ENCODE measurements at places on chromosomes 4 and X.

DNA sequence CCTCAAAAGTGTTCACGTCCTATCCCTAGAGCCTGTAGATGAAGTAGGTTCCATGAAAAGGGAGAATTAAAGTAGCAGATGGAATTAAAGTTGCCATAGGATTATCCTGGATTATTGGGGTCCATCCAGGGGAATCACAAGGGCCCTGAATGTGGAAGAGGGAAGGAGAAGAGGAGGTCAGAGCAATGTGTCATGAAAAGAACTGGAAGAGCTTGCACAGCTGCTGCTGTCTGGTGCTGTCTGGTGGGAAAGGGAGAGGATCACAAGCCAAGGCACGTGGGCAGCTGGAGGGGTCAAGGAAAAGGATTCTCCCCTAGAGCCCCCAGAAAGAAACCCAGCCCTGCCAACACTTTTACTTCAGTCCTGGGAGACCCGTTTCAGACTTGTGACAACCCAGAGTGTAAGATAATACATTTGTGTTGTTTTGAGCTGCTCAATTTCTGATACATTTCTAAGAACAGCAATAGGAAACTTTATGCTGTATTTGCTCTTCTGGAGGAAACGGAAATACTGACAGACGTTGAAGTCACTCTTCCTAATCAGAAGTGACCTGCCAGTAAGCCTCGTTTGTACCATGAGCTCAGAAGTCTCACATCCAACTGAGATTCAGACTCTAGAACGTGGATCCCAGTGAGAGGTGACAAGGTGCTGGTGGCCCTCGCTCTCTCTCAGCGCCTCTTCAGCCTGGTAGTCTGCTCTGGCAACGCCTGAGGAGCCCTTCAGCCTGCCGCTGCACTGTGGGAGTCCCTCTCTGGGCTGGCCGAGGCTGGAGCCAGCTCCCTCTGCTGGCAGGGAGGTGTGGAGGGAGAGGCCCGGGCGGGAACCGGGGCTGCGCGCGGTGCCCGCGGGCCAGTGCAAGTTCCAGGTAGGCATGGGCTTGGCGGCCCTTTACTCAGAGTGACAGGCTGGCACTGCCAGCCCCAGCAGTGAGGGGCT lies 34.7 kb upstream of the ENPP6 start:
- DNase-seq, result no peak

DNA sequence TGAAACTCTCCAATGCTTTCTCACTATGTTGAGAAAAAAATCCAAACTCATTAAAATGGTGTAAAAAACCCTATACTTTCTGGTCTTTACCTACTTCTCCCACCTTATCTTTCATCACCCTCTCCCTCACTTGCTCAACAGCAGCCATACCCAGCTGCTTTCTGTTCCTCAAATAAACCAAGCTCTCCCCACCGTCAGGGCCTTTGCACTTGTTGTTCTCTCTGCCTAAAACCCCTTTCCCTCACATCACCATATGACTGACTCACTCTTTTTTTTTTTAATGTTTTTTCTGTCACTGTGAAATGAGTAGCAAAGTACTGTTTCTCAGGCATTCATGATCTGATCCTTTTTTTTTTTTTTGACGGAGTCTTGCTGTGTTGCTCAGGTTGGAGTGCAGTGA lies 122.3 kb upstream of the TMEM164 start:
- no peak for DNase-seq

GRCh38 chr4:17587094-17587822 lies 10.3 kb downstream of the LAP3 start:
- no peak for DNase-seq

GRCh38 chr4:41572516-41572915 lies 34.6 kb downstream of the LIMCH1 start:
- no peak for DNase-seq

DNA sequence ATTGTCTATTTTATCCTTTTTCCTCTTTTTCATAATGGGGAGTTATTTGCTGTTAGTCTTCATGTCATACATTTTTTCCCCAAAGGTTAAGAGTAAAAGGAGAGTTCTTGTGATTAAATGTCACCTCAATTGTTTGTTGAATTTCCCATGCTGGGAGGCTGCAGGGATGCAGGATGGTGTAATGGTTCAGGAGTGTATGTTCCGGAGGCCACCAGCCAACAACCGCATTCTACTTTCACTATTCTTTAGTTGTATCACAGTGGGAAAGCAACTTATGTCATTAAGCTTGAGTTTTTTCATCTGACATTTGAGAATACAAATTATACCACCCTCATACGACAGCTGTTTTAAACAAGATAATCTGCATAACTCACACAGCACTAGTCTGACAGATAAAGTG lies 15.4 kb downstream of the AFP start:
- no peak for DNase-seq

DNA sequence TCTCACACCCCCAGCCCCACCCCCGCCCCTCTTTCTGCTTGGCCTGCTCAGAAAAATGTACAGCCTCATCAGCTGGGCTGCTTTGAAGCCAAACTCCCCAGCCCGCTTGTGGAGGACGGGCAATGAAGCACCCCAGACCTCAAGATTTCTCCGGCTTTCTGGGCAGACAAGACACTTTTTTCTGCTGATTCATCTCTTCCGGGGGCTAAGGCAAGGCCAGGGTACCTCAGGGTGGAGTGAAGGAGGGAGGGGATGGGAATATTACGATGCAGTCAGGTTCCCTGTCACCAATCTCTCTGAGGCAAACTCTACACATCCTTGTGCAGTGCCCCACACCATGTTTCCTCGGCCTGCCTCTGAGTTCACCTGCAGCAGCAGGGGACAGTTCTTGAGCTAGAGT lies 66.9 kb upstream of the ATP6AP2 start:
- DNase-seq, result no peak

DNA sequence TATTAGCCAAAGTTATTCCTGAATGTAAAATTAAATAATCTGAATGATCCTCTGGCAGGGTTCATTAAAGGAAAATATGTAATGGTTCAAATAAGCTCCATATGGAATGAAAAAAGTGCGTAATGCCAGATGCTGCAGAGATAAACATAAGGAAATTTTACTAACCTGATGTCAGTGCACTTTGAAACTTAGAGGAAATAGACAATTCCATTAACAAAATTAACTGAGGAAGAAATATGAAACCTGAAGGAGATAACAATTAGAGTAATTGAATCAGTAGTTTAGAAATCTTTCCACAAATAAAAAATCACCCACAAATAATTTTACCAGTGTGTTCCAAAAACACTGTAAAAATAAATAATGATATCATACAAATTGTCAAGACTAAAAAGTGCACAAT lies 387.5 kb downstream of the GRIA2 start:
- no peak for DNase-seq

- DNase-seq, result peak; percentile 56
These were observed 278.6 kb upstream of the DIPK2B start for GRCh38 chrX:45479196-45479834.

GRCh38 chr4:184558996-184559395 lies 84.6 kb upstream of the IRF2 start:
- DNase-seq, result no peak

DNA sequence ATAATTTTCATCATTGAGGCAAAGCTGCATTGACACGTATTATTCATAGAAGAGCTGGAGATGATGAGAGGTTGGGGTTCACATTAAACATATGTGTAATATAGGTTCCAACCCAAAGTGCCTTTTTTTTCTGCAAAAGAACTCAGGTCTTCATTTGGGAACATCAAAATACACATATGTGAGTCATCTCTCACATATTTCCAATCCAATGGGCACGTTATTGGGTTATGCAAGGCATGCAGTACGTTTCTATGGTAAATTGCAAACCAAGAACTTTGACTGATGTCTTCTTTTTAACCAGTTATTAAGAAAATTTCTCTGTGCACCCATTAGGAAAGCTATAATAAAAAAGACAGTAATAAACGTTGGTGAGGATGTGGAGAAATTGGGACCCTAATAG lies 150.3 kb upstream of the FAM9B start:
- DNase-seq, result no peak

GRCh38 chr4:39426728-39427127 lies 20.0 kb downstream of the KLB start:
- no peak for DNase-seq

DNA sequence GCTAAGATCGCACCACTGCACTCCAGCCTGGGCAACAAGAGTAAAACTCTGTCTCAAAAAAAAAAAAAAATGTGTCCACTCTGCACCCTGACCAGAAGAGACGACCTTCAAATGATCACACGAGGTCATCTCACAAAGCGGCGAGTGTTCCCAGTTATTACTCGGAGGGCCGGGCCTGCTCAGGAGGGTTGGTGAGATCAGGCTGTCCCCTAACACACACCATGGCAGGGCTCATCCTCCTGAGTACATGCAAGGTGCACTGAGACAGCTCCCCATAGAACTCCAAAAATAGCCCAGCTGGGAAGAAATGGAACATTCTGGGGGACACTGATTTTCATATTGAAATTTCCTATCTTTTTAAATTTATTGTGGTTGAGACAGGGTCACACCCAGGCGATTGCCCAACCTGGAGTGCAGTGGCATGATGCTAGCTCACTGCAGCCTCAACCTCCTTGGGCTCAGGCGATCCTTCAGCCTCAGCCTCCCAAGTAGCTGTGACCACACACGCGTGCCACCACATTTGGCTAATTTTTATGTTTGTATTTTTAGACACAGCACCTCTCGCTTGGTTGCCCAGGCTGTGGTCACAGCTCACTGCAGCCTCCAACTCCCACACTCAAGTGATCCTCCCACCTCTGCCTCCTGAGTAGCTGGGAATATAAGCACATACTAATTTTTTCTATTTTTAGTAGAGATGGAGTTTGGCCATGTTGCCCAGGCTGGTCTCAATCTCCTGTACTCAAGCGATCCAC lies 51.5 kb downstream of the DHRSX start:
- no peak for DNase-seq

GRCh38 chrX:38627683-38628082 lies 66.3 kb downstream of the TSPAN7 start:
- peak; percentile 22 for DNase-seq

- DNase-seq, result no peak
These were observed 97.7 kb downstream of the ARHGAP10 start for GRCh38 chr4:147829401-147830101.

GRCh38 chr4:137678796-137679195 lies 146.5 kb upstream of the PCDH18 start:
- DNase-seq, result no peak

DNA sequence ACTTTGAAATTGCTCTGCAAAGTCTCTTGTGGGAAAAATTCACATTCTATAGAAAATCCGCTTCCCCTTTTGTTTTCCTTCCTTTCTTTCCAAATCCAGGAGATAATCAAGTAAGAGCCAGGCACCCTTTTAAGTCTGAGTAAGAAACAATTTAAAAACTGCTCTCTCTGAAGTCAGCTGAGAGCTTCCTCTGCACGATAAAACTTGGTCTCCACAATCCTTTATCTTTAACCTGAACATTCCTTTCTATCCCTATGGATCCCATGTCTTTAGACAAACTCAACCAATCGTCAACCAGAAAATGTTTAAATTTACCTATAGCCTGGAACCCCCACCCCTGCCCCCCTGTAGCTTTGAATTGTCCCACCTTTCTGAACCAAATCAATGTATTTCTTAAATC lies 1723.6 kb upstream of the AGA start:
- DNase-seq, result no peak

- DNase-seq, result no peak
These were observed 1.6 kb downstream of the MAOA start for GRCh38 chrX:43657671-43658070.

DNA sequence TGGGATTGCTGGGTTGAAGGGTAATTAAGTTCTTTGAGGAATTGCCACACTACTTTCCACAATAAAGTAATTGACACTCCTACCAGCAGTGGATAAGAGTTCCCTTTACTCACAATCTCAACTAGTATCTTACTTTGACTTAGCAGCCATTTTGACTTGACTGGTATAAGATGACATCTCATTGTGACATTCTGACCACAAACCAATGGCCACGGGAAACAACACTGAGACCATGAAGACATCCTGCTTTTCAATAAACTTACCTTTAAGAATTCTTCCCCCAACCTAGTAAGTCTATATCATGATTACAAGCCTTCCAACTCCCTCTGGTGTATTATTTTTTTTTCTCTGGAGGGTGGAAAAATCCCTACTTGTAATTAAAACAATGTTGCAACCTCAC lies 66.9 kb upstream of the WDR1 start:
- DNase-seq, result no peak

- DNase-seq, result no peak
These were observed 144.9 kb downstream of the ENOX2 start for GRCh38 chrX:130758072-130758471.

GRCh38 chr4:130985371-130985770 lies 1889.4 kb downstream of the C4orf33 start:
- no peak for DNase-seq

GRCh38 chr4:30717208-30718020 lies 2.8 kb upstream of the PCDH7 start:
- DNase-seq, result no peak

GRCh38 chrX:48086082-48086481 lies 14.6 kb upstream of the ZNF630 start:
- peak; percentile 8 for DNase-seq

DNA sequence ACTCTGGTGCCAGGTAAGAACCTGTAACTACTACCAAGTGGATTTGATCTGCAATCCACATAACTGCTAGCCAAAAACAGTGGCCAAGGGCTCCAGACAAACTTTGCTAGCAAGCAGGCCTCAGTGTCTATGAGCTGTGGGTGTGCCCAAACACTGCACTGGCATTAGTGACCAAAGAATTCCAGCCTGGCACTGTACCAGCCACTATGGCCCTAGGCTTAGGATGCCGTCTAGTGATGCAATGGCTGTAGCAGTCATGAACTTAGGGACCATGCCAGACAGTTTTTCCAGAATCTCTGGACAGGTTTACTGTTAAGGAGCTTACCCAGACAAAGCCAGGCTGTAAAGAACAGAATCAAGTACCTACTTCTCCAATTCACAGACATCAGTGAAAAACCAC lies 33.7 kb upstream of the PRR27 start:
- DNase-seq, result no peak

- no peak for DNase-seq
These were observed 131.0 kb upstream of the SLC34A2 start for GRCh38 chr4:25524663-25525062.

Data from HCT116 (cell line).